ENCODE measurements at places on chromosomes 1 and 21. TPM values are rescaled to one million over a fixed set of nuclear protein-coding genes. Genes with fewer than 3 reads are reported as not detected.

DNA sequence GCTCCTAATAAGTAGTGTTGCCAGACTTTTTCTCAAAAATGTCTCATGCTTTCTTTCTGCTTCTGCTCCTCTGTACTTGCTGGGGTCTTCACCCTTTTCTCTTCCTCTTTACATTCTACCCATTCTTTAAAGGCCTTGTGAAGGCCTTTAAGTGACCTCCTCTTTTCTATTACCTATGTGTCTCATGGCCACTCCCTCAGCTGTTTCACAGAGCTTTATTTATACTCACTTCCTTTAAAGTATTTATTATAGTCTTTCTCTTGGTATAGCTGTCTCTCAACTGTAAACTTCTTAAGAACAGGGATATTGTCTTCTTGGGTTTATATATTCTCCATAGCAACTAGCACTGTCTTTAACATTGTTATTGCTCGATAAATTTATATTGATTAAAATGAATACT lies 792 bp downstream of the GOLPH3L start:
- H3K27ac ChIP-seq, result peak overlapping the region; percentile 92
- peaks cover 8% of the 10 kb centered on the region for H3K4me1 ChIP-seq
- peak overlapping the region; percentile 92 for H3K4me3 ChIP-seq
- DNase-seq, result no peak
- H3K27me3 ChIP-seq, result no peaks in the 10 kb centered on the region

DNA sequence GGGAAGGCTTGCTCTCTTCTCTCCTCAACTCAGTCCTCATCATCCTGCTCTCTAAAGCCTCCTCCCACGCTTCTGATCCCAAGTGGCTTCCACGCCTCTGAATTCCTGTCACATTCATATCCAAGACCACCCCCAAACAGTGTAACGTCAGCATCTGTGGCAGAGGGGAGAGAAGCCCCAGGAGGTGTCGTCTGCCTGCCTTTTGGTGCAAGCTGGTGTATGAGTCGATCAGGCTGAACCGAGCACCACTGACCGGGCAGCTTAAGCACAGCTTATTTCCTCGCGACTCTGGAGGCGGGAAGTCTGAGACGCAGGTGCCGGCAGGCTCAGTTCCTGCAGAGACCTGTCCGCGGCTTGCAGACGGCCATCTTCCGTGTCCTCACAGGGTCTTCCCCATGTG lies 123.8 kb upstream of the RAB4A start:
- H3K27ac ChIP-seq, result no peak overlapping the region
- DNase-seq, result peak; percentile 20
- H3K4me1 ChIP-seq, result peaks cover 8% of the 10 kb centered on the region
- peaks cover 8% of the 10 kb centered on the region for H3K27me3 ChIP-seq
- H3K4me3 ChIP-seq, result no peak overlapping the region

DNA sequence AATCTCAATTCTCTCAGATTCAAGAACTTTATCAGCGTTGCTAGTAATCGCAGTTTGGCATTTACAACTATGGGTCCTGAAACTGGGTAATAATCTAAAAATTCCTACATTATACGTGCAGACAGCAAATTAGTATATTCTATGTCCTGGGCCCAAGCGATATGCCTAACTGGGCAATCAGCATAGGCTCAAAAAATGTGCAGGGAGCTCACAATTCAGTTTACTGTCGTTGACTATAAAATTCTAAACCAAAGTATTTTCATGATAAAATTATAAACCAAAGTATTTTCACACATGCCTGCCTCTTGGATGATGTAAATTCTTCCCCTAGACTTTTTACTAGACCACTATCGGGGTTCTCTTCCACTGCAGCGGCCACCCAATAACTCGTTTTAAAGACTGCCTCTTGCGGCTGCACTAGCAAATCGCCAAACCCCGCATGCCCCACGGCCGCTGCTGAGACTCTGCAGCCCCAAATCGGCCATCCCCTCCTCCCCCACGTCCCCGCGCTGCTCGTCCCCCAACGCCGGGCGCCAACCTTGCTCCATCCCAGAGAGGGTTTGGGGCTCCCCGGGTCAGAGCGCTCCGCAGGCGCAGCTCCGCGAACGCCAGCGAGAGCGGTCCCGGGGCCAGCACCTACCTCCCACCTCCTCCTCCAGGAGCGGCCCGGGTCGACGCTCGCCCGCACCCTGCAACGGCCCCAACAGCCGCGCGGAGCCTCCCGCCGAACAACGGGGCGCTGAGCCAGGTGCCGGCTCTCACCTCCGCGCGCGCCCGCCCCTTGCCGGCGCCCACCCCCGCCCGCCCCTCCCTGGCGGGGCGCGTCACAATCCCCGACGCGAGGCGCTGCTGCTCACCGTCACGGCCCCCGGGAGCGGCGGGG lies 506 bp downstream of the SSX2IP start:
- no peaks in the 10 kb centered on the region for H3K27me3 ChIP-seq
- H3K36me3 ChIP-seq, result peaks cover 4% of the 10 kb centered on the region
- H3K27ac ChIP-seq, result peak overlapping the region; percentile 76
- DNase-seq, result peak; percentile 68
- peaks cover 40% of the 10 kb centered on the region for H3K4me1 ChIP-seq

- H3K4me1 ChIP-seq, result no peaks in the 10 kb centered on the region
- H3K27me3 ChIP-seq, result no peaks in the 10 kb centered on the region
- H3K36me3 ChIP-seq, result peaks cover 31% of the 10 kb centered on the region
- no peak for DNase-seq
- no peak overlapping the region for H3K4me3 ChIP-seq
- H3K27ac ChIP-seq, result no peak overlapping the region
Measured at GRCh38 chr1:235455823-235456222, 48.4 kb downstream of the B3GALNT2 start.

DNA sequence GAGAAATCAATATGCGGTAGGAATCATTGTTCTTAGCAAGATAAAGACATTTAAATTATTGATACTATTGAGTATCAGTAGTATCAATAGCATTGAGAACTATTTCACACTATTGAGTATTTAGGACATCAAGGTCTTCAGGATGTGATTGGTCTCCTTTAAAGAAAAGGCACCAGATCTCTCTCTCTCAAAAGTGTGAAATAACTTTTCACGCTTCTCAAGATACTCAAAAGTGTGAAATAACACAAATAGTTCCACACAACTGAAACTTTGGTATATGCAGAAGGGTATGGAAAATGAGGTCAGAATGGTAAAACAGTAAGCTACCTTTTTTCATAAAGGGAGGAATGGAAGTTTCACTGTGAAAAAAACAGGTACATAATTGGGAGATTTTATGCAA lies 6.7 kb upstream of the PYHIN1 start:
- H3K4me3 ChIP-seq, result no peak overlapping the region
- peaks cover 5% of the 10 kb centered on the region for H3K27me3 ChIP-seq
- no peak for DNase-seq
- H3K4me1 ChIP-seq, result 0 out of 2 replicates have a peak, but pooled peaks cover 3% of the 10 kb centered on the region
- no peak overlapping the region for H3K27ac ChIP-seq
- H3K36me3 ChIP-seq, result peaks cover 27% of the 10 kb centered on the region

DNA sequence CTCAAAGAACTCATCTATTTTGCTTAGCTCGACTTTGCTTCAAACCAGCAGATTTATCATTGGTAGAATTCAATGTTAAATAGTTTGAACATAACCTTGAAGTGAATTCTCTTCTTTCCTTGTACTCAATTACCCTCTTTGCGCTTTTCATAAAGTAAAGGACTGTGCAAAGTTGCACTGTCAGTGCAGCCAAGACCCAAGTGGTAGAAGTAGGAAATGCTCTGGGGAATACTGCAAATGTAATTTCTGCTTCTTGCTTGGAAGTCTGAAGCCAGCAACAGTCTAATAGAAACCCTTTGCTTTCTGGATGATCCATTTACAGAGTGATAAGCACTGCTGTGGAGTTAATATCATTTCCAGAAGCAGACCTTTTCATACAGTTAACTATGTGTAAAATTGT lies 936.7 kb upstream of the TMPRSS15 start:
- DNase-seq, result no peak
- H3K4me1 ChIP-seq, result no peaks in the 10 kb centered on the region
- no peak overlapping the region for H3K4me3 ChIP-seq
- no peaks in the 10 kb centered on the region for H3K36me3 ChIP-seq

DNA sequence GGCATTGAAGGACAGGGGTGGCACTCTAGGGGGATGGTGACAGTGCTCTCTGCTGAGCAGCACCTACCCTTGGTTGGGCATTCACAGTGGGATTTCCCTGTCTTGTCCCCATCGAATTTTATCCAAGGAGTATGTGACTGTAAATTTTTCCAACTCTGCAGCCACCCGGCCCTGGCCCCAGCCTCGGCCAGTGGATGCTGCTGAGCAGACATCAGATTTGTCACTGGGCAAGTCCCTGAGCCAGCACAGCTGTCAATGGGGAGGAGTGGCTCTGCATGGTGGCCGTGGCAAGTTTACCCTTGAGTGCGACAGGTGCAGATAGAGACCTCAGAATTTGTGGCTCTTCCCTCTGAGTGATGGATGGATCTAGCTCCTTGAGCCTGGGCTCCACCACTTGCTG lies 240.2 kb upstream of the CSF3R start:
- H3K4me1 ChIP-seq, result no peaks in the 10 kb centered on the region
- no peak overlapping the region for H3K27ac ChIP-seq
- no peak overlapping the region for H3K4me3 ChIP-seq
- no peak for DNase-seq

GRCh38 chr21:37815893-37816292 lies 100.4 kb downstream of the KCNJ6 start:
- no peak for DNase-seq
- no peak overlapping the region for H3K27ac ChIP-seq
- peaks cover 27% of the 10 kb centered on the region for H3K4me1 ChIP-seq
- H3K36me3 ChIP-seq, result peaks cover 7% of the 10 kb centered on the region

GRCh38 chr1:175848329-175848728 lies 104.9 kb upstream of the TNR start:
- H3K27me3 ChIP-seq, result peaks cover 7% of the 10 kb centered on the region
- H3K4me1 ChIP-seq, result peaks cover 35% of the 10 kb centered on the region
- H3K36me3 ChIP-seq, result no peaks in the 10 kb centered on the region
- no peak overlapping the region for H3K27ac ChIP-seq
- H3K4me3 ChIP-seq, result peak overlapping the region; percentile 26

GRCh38 chr1:92748138-92748537 lies 36.8 kb downstream of the EVI5 start:
- H3K4me1 ChIP-seq, result no peaks in the 10 kb centered on the region
- H3K27ac ChIP-seq, result no peak overlapping the region
- no peak for DNase-seq
- H3K27me3 ChIP-seq, result no peaks in the 10 kb centered on the region
- no peak overlapping the region for H3K4me3 ChIP-seq

DNA sequence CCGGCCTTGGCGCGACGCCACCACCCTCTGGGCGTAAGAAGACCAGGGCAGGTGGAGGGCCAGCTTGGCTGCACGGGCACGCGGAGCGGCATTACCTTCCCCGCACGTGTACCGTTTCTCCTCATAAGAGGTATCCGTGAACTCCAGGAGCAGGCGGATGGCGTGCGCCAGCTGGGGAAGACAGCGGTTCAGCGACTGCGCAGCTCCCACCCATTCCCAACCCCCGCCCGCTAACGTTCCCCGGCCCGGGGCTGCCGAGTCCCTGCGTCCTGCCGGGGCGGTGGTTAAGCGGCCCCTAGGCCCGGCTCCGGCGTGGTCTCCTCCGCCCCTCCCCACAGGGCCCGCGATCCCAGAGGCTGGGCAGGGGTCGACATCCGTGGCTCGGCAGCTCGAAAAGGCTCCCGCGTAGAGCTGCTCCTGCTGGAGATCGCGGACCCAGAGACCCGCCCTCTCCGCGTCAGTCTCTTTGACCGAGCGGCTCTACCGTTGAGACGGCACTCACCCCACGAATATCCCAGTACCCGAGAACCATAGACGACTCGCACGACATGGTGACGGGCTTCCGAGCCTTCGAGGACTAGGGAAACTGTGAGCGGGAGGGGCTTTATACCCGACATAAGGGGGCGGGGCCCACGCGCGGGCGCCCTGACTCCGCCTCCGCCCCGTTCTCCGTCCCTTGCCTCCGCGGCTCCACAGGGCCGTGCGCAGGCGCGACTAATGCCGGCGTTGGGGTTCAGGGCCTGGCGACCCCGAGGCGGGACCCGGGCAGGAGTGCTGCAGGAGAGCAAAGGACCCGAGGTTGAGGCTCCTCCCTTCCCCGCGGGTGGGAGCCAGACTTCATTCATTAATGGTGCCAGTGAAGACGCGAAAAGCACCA lies 862 bp downstream of the GSTM3 start:
- H3K4me1 ChIP-seq, result peaks cover 9% of the 10 kb centered on the region
- peak overlapping the region; percentile 64 for H3K4me3 ChIP-seq
- H3K36me3 ChIP-seq, result no peaks in the 10 kb centered on the region
- no peak overlapping the region for H3K27ac ChIP-seq
- peak; percentile 72 for DNase-seq
- peaks cover 70% of the 10 kb centered on the region for H3K27me3 ChIP-seq

Gene GBP5
- total RNA-seq, result 0.23 TPM

Gene LORICRIN
- not detected for total RNA-seq

Gene CHD5
- total RNA-seq, result 1.6 TPM

Gene CLEC20A
- total RNA-seq, result not detected

Gene ETS2
- 45.0 TPM for total RNA-seq

Gene KRTAP20-1
- total RNA-seq, result not detected
